ENCODE measurements at places on chromosomes 16 and 17.
A peak's percentile ranks its signal among the peaks of the same experiment; 100 is the strongest.

GRCh38 chr16:914440-914839 is 56.3 kb downstream of the LMF1 start:
- DNase-seq = no peak

GRCh38 chr16:72645538-72645937 is 402.4 kb downstream of the ZFHX3 start:
- no peak for DNase-seq

DNA sequence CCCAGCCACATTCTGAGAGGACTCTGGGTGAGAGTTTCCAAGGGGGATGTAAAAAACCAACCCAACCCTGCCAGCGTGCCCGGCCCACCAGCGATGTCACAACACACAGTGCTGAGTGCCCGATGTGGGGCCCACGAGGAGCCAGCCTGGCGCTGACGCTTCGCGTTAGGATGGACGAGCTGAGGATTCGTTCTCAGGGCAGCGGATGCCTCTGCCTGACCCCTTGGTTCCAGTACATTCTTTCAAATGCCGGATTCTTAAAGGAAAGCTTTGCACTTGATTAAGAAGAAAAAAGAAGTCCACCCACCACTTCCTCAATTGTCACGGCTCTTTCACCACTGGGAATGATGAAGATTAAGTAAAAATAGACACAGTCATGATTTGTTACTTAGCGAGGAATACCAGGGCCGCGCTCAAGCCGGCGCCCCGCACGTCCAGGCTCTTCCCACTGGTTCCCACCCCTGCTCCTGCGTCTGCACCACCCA is 79.4 kb downstream of the IRF8 start:
- DNase-seq = no peak

DNA sequence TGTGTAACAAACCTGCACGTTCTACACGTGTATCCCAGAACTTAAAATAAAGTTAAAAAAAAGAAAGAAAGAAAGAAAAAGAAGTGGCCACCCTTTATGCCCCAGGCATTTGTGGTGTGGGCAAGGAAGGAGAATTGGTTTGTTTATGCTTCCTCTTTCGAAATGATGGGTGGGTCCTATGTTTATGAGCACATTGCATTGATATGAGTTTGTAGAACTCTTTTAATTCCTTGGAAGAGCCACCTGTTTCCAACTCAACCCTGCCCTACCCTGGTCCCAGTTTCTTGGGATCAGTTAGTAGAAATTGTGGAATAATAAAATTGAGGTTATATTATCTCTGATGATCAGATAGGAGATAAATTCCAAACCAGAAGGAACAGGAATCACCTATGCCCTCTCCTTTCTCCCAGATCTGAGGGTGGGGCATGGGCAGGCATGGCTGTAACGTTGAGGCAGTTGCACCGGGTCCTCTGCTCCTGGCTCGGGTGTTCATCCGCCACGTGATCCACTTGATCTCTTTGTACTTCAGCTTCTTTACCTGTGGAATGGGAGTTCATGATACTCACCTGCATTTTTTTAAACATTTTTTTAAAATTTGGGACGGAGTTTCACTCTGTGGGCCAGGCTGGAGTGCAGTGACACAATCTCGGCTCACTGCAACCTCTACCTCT is 15.9 kb downstream of the CHAD start:
- DNase-seq = peak; percentile 38

GRCh38 chr16:77422196-77422784 is 12.5 kb downstream of the ADAMTS18 start:
- DNase-seq = no peak

GRCh38 chr17:57107498-57108101 is 22.6 kb downstream of the AKAP1 start:
- no peak for DNase-seq

GRCh38 chr16:10428433-10429168 is 42.7 kb downstream of the ATF7IP2 start:
- DNase-seq = no peak

GRCh38 chr17:78826421-78826820 is 14.2 kb downstream of the USP36 start:
- no peak for DNase-seq

DNA sequence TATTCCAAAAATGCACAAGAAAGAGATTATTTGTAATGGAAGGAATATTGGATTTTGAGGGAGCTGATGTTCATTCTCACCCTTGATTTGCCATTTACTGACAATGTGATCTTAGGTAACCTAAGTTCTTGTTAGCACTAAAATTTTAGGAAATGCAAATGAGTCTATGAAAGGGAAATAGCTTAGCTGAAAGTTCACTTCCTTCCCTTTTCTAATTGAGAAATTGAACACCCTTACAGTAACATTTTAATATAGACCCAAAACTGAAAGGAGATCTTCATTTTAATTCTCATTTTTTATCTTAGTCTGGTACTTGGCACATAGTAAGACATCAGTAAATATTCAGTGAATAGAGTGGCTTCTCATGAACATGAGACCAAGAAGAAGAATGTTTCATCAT is 10.9 kb upstream of the WSB1 start:
- peak; percentile 32 for DNase-seq

GRCh38 chr16:29743827-29744531 is 1.8 kb downstream of the C16orf54 start:
- DNase-seq = no peak

DNA sequence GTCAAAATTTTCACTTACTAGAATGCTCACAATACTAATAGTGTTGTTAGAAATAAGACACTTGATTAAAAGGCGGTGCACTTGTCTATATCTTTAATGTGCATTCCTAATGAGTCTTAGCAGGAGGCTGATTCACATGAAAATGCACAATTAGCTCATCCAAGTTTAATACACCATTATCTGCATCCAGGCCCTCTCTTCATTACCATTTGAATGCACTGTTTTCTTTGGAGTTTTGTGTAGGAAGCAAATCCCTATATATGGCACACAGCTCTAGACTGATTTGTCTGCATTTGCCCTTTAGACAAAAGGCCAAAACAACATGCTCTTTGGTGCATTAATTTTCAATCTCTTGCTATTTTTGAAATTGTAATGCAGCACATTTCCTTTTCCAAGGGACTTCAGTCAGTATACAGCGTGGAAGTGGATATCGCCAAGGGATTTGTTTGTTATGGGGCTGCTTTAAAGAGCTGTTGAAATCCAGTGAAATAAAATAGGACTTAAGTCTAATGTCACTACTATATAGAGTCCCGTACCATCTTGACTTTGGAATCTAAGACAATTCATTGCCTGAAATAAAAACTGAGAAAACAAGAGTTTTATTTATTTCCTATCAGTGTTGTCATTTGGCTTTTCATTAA is 257.6 kb upstream of the CPHXL start:
- no peak for DNase-seq

DNA sequence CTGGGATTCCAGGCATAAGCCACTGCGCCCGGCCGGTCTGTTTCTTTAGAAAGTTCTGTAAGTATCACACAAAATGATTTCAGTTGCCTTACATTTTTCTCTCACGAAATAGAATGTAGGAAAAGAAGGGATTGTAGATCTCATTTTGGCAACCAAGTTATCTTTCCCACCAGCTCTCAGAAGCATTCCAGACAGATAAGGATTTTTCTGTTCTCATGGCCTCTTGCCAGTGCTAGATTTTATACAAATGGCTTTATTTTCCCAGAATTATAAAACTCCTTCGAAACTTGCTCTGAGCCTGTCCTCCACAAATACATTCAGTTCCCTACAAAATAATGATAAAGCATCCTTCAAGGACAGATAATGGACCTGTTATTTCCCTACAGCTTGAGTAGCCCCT is 46.9 kb downstream of the LCMT1 start:
- no peak for DNase-seq

DNA sequence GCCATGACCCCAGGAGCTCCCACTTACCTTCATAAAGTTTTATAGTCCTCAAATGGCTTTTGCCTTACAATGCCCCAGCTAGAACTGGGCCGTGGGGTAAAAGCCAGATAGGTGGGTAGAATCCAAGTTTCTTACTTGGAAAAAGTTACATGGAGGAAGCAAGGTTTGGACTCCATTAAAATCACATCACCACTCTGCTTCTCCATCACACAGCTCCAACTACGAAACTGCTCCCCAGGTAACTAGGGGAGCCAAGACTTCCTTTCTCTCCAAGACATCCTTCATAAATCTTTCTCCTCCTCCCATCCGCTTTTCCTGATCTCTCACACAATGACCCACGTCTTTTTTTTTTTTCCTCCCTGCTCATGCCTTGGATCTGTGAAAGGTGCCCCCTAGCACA is 130.8 kb upstream of the RCVRN start:
- no peak for DNase-seq

DNA sequence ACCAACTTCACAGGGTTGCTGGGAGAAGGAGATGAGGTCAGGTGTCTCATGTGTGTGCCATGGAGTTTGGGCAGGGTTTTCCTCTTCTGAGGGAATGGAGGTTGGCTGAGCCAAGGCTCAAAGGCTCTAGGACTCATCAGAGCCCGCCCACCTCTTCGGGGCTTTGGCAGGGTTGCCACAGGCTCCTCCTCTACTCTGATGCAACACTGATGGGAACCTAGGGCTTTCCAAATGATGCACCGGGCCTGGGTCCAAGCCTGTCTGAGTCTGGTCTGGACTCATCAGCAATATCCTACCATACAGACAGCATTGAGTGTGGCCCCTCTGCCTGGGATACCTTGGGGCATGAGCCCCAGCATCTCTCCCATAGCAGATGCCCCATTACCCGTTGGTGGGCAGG is 59.5 kb upstream of the LHX1 start:
- no peak for DNase-seq

DNA sequence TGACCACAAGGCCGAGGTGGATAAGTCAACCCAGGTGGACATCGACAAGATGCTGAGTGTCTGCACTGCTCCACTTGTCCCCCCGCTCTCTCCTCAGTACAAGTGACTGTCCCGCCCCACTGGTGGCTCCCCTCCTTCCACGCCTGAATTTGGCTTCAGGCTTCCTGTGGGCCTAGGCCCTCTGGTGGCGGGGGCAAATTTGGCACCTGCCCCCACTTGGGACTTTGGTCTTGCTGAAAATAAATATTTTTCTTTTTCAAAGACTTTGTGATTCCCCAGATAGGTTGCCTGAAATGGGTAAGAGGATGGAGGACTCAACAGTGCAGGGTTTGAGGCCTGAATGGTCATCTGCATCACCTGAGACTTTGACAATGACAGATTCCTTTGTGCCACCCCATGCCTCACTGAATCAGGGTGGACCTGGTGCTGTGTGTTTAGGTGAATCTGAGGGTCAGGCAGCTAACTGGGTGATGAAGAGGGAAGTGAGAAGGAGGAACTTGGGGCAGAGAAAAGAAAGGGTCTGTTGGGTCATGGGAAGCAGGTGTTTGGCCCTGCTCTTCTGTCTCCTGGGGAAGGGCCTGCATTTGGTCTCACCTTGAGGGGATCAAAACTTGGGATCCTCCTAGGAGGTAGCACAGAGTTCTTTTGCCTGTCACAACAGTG is 2.0 kb downstream of the C16orf86 start:
- DNase-seq = peak; percentile 64

DNA sequence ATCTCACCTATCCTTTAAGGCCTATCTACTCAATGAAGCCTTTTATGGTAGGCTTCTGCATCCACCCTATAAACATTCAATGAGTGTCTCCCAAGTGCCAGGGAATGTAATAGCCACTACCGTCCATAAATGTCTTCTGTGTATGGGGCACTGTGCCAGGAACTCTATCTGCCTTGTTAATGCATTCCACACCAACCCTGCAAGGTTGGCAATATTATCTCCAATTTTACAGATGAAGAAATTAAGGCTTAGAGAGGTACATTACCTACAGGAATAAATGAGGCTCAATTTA is 20.0 kb downstream of the MAP3K14 start:
- DNase-seq = no peak

DNA sequence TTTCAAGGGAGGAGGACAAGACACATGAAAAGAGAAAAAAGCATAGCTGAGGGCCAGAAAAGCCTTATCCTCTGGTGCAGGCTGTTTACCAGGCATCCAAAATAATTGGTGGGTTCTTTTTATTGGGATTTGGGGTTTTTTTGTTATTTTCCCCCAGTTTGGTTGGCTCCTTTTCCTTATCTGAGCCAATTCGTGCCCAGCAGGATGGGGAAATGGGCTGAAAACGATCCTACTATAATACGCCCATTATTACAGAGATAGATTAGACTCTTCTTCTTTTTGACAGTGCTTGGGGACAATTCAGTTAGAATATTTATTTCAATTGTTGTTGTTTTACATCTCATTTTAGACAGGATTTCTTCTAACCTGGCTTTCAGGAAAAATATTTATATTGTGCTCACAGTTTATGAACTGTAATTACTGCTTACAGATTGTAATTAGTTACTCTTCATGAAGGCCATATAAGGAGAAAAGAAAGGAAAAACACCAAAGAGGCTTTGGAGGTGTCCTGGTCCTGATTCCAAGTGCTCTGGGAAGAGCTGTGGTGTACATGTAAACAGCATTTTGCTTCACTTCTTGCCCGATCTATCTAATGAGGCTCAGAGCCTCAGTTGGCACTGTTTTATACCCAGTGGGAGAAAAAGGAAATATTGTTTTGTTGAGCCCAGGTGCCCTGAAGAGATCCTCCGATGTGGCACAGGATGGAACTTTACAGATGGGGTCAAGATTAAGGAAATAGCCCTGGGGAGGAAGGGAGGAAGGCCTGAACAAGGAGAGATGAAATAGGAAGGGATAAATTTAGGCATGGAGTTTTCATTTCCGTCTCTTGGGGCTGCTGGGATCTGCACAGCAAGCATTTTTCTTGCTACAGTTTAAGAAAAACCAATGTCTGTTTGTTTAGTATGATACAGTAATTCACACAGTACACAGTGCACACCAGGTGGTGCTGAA is 611 bp upstream of the ANKRD40 start:
- DNase-seq = no peak

DNA sequence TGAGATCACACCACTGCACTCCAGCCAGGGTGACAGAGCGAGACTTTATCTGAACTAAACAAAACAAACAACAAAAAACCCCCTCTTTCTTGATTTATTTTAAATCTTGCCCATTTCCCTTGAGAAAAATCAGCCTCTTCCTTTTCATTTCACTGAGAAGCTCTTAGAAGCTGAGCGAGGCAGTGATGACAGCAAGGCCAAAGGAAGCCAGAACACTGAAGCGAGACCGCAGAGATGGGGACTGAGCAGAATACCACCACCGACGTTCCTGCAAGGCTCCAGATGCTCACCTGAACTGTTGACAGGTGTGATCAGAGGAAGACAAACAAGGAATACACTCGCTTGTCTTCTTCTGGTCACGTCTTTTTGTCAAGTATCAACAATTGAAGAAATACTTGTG is 30.5 kb upstream of the IRF8 start:
- DNase-seq = peak; percentile 34
